ENCODE measurements at places on chromosomes 7 and 10. TPM values are rescaled to one million over a fixed set of nuclear protein-coding genes. Genes with fewer than 3 reads are reported as not detected.

- DNase-seq, result no peak
These were observed 461.5 kb upstream of the GHITM start for GRCh38 chr10:83677795-83678194.

DNA sequence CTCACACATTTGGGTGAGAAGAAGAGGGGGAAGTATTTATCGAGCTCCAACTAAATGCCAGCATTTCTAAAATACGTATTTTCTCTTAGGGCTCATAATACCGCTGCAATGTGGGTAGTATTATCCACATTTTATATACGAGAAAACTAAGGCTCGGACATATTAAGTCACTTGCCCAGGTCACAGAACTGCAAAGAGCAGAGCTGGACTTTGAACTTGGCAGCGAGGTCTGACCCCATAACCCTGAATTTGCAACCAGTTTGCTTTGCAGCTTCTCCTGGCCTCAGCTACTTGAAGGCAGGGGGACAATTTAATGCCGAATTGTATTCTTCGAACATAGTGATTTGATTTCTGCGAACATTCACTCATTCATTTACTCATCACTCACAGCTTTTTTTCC is 7.2 kb downstream of the ABLIM1 start:
- no peak for DNase-seq

- DNase-seq, result no peak
These were observed 24.6 kb downstream of the TNS3 start for GRCh38 chr7:47557317-47557693.

DNA sequence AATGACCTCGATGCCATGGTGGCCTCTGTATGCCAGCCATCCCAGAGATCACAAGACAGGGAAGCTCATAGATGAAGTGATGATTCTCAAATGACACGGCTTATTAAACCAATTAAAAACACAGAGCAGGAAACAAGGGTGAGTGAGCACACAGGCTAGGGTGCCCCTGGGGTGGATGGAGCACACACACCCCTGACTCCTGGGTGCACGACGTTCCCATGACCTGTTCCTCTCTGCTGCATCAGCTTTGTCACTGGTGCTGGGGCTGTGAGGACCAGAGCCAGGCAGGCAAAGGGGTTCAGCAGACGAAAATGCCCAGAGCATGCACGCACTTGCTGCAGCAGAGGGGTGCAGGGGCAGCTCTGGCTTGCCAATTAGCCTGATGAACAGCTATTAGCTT is 86.5 kb upstream of the LRRC4 start:
- DNase-seq, result peak; percentile 12

DNA sequence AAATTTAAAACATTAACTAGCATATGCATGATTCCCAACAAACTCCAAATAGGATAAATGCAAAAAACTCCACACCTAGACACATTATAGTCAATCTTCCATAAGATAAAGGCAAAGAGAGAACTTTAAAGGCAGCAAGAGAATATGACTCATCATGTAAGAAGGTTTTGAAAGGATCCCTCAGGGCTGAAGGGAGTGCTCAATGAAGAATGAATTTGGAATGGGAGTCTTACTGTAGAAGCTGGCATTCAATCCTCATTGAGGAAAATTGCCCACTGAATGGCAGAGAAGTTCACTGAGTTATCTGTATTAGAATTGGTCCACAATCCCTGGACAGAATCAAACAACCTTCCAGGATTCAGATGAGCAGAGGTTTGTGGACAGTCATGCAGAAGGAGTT is 26.1 kb upstream of the ZNF365 start:
- no peak for DNase-seq

GRCh38 chr7:16095171-16095950 is 326.0 kb downstream of the CRPPA start:
- no peak for DNase-seq

GRCh38 chr7:2689951-2690705 is 2.1 kb downstream of the AMZ1 start:
- DNase-seq, result no peak

- DNase-seq, result peak; percentile 42
These were observed 25.3 kb downstream of the CCDC6 start for GRCh38 chr10:59880971-59881510.

- no peak for DNase-seq
These were observed 25.8 kb downstream of the SMURF1 start for GRCh38 chr7:99118077-99118476.

DNA sequence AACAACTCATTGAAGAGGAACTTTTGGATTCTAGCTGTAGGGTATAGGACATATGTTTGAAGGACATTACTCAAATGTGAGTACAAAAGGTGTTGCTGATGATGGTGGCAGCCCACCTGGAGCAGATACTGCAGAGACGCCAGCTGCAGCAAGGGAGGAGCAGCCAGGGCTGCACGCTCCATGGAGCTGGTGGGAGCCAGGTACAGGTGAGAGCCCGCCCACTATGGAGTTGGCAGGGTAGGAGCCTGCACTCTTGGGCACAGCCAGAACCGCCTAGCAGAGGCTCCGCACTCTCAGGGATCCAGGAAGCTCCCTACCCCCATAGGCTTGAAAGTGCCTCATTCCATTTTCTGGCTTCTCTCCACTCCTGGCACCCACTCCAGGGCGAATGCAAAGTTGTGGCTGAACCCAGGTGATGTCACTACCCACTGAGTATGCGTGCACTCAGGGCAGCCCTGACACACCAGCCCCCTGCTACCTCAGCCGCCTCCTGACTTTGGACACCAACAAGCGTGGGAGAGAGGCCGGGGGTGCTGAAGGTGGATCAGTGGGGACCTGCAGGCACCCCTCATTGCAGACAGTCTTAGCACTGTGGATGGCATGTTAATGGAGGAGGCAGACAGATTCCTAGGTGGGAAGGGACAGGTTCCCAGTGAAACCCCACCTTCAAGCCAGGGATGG is 761.1 kb downstream of the IPMK start:
- DNase-seq, result no peak

- DNase-seq, result no peak
These were observed 122.5 kb upstream of the C1QL3 start for GRCh38 chr10:16644146-16644545.

- DNase-seq, result no peak
These were observed 10.0 kb upstream of the GJD4 start for GRCh38 chr10:35595106-35595505.

GRCh38 chr10:51445588-51445987 is 253.8 kb downstream of the CSTF2T start:
- DNase-seq, result no peak

- DNase-seq, result no peak
These were observed 236.2 kb downstream of the PCLO start for GRCh38 chr7:82926477-82926876.

GRCh38 chr7:144036302-144036885 is 12.4 kb upstream of the OR2A5 start:
- DNase-seq, result no peak

DNA sequence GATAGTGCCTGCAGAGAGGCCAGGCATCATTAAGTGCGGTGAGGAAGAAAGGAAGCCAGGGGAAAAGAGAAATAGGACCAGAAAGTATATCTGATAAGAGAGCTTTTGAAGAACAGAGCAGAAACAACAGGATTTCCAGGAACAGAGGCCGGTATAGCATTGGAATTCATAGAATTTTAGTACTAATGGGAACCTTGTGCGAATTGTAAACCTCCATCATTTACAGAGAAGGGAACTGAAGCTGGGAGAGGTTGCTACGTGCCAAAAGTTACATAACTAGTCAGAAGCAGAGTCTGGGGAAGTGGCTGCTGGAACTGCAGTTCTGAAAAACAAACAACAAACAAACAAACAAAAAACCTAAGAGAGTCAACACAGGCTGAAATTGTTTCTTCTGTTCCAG is 5.4 kb upstream of the ZMYND11 start:
- DNase-seq, result no peak

GRCh38 chr10:543131-543530 is 146.3 kb downstream of the DIP2C start:
- no peak for DNase-seq

DNA sequence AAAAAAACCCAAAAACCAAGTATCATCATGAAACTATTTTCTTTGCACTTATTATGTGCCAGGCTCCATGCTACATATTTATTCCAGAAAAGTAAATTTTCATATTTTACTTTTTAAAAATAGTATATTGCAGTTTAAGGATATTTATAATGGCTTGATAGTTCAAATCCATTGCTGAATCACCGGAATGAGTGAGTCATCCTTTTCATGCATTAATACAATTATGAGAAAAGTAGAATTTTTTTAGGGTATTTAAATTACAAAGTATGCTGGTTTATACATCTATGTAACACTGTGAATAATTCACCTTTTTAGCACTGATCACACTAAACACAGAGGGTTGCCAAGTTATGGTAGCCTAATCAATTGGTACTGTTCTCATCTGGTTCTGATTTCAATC is 54.3 kb downstream of the SLC16A9 start:
- no peak for DNase-seq

The SORBS1 gene
- 71.3 TPM for total RNA-seq

The GTF2IRD1 gene
- 3.3 TPM for total RNA-seq

The FAM149B1 gene
- 12.9 TPM for total RNA-seq

The C10orf67 gene
- total RNA-seq, result not detected

The DEPP1 gene
- 33.4 TPM for total RNA-seq

The DNAJC30 gene
- total RNA-seq, result 2.3 TPM

The ADRB1 gene
- total RNA-seq, result 0.17 TPM

All from liver (tissue), 10 donors.